CD4-positive, alpha-beta T cell treated with Interleukin-10 for 1 hour (primary cell): ENCODE measurements at places on chromosomes 12 and 14.

DNA sequence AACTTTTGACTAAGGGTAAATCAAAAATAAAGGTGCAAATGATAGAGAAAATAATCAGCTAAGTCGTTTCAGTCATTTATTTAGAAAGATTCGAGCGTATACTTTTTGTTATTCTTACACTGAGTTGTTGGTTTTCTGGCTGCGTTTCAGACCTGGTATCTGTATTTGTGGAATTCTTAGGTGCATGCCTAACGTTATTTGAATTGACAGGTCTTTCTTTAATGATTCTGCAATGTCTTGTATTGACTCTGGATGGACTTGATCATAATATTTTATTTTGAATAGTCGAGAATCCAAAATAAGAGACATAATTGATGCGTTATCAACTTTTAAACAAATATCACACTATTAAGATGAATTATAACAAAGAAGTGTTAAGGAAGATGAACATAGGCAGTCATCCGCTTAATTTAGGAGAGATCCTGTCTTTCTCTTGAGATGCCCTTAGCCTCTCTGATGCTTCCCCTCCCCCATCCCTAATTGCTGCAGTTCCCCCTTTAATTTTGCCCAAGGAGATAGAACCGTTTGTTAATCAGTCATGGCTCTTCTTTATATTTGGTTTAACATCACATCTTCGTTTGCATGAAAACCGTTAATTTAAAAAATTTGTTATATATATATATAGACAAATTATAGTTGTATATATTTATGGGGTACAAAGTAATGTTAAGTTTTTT is 1.8 kb downstream of the ALX1 start:
- DNase-seq, result no peak

DNA sequence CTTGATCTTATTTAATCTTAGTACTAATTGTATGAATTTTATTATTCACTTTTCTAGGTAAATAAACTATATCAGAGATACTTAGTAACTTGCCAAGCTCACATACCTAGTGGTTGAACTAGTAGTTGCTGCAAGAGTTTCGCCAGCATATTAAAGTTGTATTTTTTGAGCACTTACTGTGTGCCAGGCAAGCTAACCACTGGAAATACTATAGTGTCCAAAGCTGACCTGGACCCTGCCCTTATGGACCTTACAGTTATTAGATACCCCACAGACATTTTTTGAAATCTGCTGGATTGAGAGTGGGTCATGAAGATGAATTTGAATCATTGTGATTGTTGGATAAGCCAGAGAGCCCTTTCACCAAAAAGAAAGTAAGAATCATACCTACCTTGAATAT is 125.0 kb downstream of the RAD51B start:
- DNase-seq, result no peak

DNA sequence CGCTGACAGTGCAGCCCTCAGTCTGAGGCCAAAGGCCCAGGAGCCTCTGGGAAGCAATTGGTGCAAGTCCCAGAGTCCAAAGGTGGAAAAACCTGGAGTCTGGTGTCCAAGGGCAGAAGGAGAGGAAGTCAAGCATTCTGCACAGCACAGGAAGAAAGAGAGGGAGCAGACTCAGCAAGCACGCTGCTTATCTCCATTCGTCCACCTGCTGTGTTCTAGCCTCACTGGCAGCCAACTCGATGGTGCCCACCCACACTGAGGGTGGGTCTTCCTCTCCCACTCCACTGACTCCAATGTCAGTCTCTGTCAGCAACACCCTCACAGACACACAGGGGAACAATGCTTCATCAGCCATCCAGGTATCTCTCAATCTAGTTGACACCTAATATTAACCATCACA is 38.8 kb downstream of the HELB start:
- no peak for DNase-seq

DNA sequence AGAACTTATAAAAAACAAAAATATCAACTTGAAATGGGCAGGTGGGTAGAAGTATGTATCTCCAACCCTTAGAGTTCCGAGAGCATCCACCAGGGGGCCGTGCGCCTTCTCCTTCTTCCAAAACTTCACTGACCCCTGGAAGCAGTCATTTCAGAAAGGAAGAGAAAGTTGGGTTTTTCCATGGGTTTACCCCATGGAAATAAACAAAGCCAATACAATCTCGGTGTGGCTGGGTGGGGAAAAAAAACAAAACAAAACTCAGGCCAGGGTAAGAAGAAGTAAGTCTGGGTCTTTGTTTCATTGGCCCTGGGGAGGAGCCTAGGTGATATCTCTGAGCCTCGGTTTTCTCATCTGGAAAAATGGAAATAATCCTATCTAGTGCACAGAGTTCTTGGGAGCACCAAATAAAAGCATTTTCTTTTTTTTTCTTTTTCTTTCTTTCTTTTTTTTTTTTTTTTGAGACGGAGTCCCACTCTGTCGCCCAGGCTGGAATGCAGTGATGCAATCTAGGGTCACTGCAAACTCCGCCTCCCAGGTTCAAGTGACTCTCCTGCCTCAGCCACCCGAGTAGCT is 33.6 kb upstream of the HNF1A start:
- peak; percentile 63 for DNase-seq

- no peak for DNase-seq
Observed at GRCh38 chr14:102220031-102220430, 80.3 kb downstream of the WDR20 start.

GRCh38 chr12:68291396-68292036 is 38.1 kb upstream of the IL22 start:
- DNase-seq, result no peak

- no peak for DNase-seq
Observed at GRCh38 chr14:93905623-93906022, 21.5 kb upstream of the FAM181A start.

DNA sequence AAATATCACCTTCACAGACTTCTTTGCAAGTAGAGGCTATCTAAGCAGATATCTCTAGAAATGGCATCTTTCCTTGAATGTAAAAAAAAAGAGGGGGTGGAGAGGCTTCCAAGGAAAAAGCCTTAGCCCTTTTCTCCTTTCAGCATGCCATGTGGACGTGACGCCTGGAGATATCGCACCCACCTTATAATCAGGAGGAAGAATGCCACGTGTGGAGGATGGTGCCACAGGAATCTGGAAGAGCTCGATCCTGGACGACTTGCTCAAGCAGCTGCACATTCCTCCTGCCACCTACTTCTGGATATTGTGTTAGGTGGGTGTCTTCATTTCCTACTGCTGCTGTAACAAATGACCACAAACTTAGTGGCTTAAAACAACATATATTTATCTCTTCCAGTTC is 203.6 kb downstream of the NUAK1 start:
- no peak for DNase-seq

DNA sequence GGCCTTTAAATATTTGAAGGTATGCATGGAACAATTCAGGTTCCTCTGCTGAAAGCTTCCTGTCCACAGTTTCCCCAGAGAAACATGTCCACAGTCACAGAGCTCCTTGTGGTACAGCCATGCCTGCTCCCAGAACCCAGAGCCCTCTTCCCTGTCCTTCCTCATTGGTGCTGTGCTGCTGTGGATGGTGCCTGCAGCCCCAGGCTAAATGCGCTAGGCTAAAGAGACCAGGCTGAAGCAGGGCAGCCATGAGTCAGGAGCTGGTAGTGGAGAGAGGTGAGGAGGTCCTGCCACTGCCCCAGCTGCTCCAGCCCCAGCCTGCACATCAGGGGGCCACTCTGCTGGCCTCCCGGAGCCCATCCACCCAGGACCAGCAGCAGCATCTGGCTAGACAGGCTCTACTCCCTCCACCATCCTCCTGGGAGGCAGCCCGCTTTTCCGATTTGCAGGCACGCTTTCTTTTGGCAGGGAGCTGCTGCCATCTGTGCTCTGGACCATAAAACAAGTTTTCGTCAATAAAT is 65.4 kb upstream of the DDX11 start:
- no peak for DNase-seq

- no peak for DNase-seq
Observed at GRCh38 chr14:65168840-65169239, 66.5 kb upstream of the MAX start.

DNA sequence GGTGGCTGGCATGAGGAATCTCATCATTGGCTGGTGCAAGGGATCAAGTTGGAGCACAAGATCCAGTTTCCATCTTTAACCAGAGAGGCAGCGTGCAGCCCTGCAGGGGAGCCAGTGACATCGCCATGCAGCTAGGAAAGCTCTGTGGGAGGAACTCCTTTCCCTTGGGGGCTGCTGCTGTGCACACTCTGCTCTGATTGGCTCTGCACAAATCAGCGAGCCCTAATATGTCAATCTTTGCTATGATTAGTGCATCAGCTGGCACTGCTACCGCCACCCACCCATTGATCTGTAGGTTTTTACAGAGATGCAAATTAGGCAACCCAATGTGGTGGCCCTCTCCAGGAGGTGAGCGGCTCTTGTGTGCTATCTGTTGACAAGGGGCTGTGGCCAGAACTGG is 262.6 kb downstream of the PCNX1 start:
- DNase-seq, result no peak

- DNase-seq, result no peak
Observed at GRCh38 chr12:102910792-102911191, 6.3 kb downstream of the PAH start.

GRCh38 chr12:104596898-104597843 is 140.4 kb downstream of the CHST11 start:
- no peak for DNase-seq

DNA sequence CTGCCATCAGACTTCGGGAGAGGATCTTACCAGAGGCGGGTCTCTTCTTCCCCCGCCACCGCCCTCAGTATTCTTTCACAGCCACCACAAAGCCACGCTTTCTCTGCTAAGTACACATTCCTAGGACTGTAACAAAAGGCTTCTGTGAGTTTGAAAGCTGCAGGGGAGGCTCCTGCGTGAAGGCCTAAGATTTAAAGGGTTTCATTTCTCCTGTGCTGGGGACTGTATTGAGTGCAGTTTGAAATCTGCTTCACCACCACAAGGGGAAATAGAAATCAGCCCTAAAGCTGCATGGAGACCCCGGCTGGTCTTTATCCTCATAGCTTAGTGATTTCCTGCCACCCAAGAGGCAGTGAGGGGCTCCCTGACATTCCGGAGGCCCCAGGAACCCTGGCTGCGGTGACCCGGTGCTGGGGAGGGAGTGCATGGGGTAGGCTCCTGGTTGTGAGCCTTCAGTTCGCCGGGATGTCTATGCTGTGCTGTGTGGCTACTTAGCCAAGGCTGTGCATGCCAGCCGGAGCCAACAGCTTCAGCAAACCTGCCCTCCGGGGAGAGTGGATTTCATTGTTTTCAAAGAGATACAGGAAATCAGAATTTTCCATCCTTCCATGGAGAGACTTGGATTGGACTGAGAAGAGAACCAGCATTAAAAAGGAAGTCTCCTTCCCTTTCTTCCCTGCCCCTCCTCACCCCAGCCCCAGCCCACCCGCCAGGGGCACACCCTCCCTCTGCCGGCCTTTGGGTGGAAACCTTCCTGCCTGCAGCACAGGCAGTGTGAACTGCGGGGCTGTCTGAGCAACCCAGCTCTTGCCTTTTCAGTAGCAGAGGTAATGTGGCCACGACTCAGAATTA is 163.3 kb downstream of the ETV6 start:
- no peak for DNase-seq

- DNase-seq, result no peak
Observed at GRCh38 chr14:56962444-56963080, 152.3 kb upstream of the OTX2 start.

- DNase-seq, result no peak
Observed at GRCh38 chr14:96408608-96409007, 16.7 kb downstream of the AK7 start.

- no peak for DNase-seq
Observed at GRCh38 chr14:95609398-95609990, 74.6 kb downstream of the GLRX5 start.

GRCh38 chr12:34595749-34596733 is 573.7 kb downstream of the ALG10 start:
- DNase-seq, result no peak

DNA sequence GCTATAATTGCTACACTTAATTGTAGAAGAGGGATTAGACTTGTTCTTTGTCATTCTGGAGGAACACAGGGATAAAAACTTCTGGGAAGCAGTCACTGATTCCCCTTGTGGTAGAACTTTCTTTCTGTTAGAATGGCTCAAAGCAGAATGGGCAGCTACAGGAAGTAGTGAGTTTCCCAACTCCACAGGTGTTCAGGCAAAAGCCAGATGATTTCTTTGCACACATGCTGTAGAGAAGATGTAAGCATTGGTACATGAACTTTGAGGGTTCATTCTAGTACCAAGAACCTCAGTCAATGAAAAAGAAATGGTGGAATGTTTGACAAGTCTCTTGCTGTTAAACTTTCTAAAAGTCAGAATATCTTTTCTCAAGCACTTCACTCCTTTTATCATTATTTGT is 4.3 kb downstream of the NDUFA9 start:
- DNase-seq, result no peak
